Activated T-cell treated with anti-CD3 and anti-CD28 coated beads, Interleukin-2, amount 50 U/mL, for 4 hours (primary cell): ENCODE measurements at places on chromosomes 3 and 15.

DNA sequence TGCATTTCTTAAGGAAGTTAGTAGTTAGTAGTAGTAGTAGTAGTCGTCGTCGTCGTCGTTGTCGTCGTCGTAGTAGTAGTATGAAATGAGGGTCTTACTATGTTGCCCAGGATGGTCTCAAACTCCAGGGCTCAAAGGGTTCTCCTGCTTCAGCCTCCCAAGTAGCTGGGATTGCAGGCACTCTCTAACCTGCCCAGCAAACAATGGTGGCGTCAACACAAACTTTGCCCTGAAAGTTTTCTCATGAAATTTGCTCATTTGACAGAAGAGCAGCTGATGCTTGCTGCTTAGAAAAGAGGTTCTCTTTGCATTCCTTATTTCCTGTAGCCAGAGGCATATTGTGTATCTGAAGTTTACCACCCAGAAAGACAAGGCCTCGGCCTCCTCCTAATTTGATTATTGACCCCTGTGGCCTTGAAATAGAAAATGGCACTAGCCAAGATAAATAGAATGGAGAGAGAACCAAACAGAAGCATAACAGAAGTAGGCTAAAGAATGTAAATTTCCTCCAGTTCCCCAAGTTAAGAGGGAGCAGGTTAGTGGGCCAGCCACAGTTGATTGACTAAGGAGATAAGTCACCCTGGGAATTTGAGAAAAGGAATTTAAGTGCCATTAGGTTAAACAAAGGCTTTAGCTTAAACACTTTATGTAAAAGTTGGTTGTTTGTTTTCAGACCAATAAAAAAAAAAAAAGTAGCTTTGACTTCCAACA lies 166.2 kb upstream of the ROBO2 start:
- no peak for DNase-seq

DNA sequence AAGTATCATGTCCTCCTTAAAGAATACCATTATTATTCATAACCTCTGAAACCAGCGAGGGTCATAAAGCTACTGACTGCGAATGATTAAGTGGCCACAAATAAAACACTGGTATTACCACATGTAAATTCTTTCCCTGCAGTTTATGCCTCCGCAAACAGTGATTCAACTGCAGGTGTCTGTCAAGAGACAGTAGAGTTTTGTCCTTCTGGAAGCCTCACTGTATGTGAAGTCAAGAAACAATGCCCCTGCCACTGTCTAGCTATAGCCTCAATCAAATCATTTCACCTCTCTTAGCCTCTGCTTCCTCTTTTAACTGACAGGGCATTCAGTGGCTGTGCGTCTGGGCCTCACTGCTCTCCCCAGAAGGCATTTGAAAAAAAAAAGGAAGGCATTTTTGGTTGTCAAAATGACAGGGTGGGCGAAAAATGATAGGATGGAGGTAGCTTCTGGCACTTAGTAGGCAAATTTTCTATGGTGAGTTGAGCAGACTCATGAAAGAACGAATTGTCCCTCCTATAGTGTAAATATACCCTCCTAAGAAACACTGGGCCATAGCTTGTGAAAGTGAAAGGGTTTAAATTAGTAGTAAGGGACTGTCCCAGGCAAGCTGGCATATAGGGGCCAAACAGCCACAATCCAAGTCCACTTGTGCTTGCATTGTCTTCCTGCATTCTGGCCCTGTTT lies 66.7 kb downstream of the FILIP1L start:
- no peak for DNase-seq

- DNase-seq: no peak
These were observed 84.8 kb upstream of the LINGO1 start for GRCh38 chr15:77717333-77717990.

DNA sequence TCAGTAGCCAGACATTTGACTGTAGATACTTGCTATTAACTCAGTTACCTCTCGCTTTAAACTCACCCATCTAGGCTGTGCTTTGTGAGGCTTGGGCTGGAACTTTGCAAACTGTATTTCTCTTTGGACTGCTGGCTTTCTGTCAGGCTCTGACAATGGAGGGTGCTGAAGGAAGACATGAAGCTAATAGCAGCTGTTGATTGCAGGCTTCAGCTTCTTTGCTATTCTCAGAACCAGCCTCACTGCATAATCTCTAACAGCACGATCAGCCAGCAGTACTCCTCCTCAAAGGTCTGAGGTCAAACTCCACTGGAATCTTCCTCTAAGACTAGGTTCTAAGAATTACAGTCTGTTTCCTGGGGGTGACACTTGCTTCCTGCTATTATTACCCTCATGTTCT lies 295.6 kb downstream of the ZBBX start:
- DNase-seq: no peak

- DNase-seq: no peak
These were observed 7.5 kb upstream of the NR1I2 start for GRCh38 chr3:119774444-119774843.

- no peak for DNase-seq
These were observed 136.0 kb upstream of the PTPRG start for GRCh38 chr3:61425356-61425755.

DNA sequence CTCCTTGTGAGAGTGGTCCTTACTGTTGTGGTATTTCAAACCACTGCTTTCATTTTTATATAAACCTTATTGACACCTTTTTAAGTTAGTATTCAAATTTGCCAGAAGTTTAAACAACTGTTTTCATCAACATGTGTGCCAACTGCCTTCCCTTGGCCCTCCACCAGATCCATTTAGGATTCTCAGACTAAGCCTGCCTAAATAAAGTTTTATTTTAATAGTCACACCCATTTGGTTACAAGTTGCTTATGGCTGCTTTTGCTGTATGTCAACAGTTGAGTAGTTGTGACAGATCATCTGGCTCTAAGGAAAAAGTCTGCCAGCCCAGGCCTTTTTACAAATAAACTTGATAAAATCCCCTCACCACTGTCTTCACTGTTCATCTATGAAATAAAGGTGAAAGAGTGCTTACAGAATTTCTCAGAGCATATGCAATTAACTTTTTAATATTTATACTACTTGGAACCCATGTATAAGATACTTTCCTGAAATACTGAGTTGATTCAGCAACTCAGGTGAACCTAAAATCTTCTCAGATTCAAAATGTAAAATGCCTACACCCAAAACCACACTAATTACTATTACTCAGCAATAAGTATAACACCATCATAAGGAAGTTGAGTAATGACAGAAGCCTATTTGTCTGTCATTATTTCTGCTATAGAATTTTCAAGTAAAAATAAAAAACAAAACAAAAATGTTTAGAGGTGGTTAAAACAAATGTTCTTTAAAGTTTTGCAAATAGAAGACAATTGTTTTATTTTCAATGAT lies 35.1 kb downstream of the PEAK1 start:
- DNase-seq: no peak

DNA sequence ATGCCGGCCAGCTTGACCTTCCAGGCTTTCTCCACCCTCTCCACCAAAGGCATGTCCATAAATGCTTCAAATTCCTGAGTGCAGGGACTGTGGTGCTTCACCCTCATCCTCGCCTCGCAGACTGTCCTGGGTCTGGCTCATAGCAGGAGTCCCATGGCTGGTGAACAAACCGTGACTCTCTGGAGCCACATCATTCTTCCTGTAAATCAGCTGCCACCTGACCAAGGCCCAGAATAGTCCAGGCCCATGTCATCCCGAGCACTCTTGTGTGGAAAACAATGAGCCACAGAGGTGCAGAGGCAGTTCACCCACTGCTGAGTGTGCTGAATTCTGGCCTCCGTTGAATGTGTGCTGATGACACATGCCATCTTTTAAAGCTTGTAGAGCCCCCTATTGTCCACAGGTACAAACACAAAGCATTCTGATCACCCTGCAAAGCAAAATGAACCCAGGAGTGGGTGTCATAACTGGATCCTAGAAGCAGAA lies 68.6 kb downstream of the ABHD5 start:
- no peak for DNase-seq

DNA sequence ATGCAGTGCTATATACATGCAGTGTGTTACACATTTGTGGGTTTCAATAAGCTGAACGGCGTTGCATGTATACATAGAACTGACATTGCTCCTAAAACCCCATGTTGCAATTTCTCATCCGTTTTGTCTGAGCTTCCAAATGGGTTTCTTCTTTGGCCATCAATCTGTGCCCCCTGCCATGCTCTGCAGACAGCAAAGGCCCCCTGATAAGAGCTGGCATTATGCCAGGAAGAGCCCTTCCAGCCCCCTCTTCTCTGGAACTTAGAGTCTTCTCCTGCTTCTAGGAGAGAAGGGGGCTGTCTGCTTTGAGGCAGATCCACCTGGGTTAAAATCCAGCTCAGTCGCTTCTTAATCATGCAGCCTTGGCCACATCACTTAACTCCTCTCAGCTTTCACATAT lies 254.0 kb downstream of the SLCO3A1 start:
- no peak for DNase-seq

GRCh38 chr3:152299249-152299976 lies 30.7 kb downstream of the MBNL1 start:
- no peak for DNase-seq

GRCh38 chr3:115834068-115834467 lies 210.8 kb downstream of the GAP43 start:
- no peak for DNase-seq

GRCh38 chr3:144429719-144430121 lies 458.1 kb downstream of the DIPK2A start:
- no peak for DNase-seq

DNA sequence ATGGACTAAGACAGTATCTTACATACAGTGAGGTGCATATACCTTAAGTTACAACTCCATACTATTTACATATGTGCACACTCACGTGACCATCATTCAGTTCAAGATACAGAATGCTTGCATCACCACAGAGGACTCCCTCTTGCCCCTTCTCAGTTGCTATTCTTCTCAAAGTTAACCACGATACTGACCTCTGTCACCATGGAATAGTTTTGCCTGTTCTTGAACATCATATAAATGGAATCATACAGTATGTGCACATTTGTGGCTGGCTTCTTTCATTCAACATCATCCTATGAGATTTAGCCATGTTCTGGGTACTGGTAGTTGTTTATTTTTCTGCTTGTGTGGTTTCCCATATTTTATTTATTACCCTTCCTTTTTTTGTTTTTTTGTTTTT lies 10.4 kb upstream of the ZSCAN2 start:
- DNase-seq: no peak

- DNase-seq: no peak
These were observed 75.7 kb upstream of the TPRG1 start for GRCh38 chr3:189096092-189096491.

DNA sequence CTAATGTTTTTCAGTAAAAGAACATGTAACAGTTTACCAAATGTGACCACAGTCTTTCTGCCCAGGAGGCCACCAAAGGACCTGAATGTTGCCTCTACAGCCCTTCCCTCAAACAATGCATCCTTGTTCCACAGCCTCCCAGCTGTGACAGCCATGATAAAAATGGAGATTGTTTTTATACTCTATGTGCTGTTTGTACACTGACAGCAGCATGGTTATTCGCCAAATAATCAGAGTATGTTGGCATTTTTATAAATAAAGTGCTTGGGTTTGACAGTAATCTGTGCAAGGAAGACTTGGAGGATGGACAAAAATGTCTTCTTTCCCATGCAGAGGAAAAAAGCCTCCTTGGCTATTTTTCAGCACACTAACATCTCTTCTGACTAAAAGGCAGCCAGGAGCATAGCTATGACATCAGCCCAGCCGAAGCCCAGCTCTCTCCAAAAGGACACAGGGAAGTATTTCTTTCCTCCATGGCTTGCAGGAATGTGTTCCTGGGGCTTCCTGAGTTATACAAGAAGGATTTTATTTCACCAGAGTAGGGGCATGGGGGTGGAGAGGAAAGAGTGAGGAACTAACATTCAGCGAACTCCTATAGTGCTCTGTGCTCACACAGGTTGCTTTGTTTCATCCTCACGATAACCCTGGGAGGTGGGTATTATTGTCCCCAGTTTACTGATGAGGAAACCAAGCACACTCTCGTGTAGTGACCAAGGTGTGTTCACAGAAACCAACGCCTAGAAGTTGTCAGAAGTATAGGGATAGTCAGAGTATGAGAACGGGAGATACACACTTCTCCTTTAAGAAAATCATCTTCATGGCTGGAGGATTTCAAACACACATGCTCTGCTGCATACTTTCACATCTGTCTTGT lies 339.7 kb downstream of the MECOM start:
- no peak for DNase-seq

GRCh38 chr3:104279617-104280016 lies 1087.1 kb upstream of the ALCAM start:
- DNase-seq: no peak

DNA sequence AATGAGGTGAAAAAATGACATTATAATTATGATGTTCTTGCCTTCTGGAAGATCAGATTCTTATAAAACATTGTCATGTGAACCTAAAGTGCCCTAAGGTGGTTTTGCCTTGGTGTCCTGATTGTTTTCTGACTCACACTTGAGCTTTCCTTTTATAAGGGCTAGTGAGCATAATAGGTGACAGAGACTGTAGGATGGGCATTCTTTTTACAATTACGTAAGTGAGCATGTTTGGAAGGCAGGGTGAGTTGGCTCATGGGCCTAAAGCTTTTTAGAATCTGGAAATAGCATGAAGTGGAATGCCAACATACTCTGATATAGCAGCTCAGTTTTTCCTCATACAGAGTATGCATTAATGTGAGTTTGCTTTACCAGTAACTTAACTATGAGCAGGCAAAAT lies 41.2 kb downstream of the CRYBG3 start:
- no peak for DNase-seq

DNA sequence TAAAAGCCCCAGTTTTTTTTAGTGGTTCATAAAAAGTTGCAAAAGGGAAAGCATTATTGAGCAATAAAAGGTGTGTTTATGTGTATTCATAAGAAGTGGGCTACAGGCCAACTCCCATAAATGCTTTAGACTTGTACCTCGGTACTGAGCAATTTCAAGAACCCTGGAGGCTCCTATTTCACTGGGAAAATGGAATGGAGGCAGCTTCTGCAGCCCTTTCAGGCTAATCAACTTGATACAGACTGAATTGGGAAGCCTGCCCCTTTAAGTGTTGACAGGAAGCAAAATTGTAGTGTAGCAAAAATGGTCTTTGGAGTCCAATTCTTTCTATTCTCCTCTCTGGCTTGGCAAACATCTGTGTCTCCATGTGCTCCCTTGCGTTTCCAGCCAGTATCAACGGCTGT lies 118.8 kb downstream of the ECT2 start:
- DNase-seq: no peak

- no peak for DNase-seq
These were observed 162.3 kb upstream of the NR2E3 start for GRCh38 chr15:71648095-71648494.

DNA sequence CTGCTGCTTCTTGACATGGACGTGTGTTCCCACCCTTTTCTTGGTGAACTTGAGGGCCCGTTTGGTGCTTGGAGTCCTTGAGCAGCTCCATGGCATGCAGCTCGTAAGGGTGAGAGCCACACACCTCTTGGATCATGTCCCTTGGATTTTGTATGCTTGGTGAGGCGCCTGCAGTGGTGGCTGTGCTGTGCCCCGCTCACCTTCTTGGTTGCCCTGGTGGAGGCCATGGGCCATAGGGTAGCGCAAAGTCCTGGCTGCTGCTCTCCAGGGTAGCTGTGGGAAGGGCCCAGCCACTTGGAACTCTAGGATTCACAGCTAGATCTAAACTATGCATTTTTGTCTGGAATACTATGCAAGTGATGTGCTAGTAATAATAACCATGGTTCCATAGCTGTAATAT lies 26.7 kb upstream of the DPPA4 start:
- no peak for DNase-seq

GRCh38 chr3:8954938-8955763 lies 8.1 kb downstream of the RAD18 start:
- DNase-seq: no peak

GRCh38 chr3:47407896-47408838 lies 27.3 kb downstream of the PTPN23 start:
- no peak for DNase-seq
